ENCODE measurements at places on chromosomes 7 and 10.

DNA sequence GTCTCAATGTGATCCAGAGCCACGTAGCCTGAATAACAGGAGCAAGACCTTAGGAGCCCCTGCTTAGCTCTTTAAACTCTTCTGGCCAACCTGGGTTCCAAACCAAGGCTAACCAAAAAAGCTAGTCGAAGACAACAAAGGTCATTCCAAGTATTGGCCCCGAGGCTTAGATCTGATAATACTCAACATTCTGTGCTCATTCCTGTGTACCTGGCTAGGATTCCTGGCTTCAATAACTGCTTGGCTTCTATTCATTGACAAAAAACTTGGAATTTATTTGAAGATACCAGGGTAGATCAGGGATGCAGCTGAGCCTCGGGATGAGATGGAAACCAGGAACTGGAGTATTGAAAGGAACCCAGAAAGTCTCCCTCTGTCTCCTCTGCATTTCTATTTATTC is 4.1 kb upstream of the SGMS1 start:
- DNase-seq: no peak

- no peak for DNase-seq
Observed at GRCh38 chr10:120760253-120760652, 90.9 kb upstream of the WDR11 start.

GRCh38 chr7:157138101-157138423 is 664 bp upstream of the UBE3C start:
- no peak for DNase-seq

- peak; percentile 32 for DNase-seq
Observed at GRCh38 chr7:140659856-140660255, 12.9 kb upstream of the ADCK2 start.

GRCh38 chr10:70926226-70927000 is 38.0 kb upstream of the PCBD1 start:
- DNase-seq: no peak

- no peak for DNase-seq
Observed at GRCh38 chr7:67631476-67631875, 634.8 kb downstream of the TYW1 start.

DNA sequence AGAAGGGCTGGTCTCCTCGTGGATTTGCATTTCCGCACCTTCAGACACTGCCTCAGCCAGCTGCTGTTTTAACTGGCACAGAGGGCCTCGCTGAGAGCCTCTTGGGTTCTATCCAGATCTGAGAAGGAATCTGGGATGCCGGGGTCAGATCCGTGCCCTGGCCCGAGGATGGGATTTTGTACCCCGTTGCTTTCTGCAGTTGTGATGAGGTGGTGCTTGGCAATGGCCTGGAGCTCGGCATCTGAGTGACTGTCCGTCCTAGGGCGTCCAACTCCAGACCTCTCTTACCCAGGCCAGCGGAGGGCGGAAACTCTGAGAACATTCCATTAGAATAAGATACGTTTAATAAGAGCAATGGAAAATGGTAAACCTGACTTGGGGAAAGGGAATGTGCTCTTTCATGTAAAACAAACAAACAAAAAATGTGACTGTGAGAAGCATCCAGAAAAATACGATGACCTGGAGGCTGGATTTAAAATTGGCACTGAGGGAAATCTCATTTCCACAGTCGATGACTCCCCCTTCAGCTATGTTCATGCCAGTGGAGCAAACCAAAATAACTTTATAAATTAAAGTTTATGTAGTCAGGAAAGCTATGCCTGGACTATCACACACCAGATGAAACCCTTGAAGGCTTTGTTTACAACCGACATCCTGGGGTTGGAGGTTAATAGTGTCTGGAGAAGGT is 39.6 kb downstream of the GRK5 start:
- peak; percentile 90 for DNase-seq

DNA sequence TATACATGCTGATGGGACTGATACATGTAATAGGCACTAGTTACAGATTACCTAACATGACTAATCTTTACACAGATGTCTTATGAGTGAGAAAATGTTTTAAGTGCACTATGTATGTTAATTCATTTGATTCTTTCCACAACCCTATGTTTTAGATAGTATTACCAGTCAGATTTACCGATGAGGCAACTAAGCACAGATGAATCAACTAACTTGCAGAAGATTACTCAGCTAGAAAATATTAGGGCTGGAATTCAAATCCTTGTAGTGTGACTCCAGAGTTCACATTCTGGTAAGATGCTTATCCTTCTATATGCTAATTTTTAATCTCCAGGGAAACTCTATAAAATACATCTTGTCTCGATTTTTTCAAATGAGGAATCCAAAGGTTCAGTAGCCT is 964.9 kb downstream of the REEP3 start:
- peak; percentile 0 for DNase-seq

DNA sequence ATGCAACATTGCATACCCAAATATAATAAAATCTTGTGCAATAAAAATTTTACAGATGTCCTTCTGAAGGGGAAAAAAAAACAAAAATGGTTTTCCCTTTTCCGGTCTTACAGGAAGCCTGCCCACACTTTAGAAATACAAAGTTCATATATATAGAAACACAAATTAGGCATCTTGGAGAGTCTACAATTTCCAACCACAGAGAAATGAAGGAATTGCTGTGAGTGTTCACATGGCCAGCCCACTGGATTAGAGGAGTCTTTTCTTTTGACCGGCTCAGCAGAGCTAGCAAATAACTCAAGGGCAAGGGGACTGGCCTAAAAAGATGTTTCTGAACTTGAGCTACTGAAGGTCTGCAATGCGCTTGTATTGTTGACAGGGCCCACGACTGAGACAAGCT is 92.4 kb downstream of the GLI3 start:
- no peak for DNase-seq

GRCh38 chr7:104981672-104982037 is 32.4 kb upstream of the KMT2E start:
- no peak for DNase-seq

DNA sequence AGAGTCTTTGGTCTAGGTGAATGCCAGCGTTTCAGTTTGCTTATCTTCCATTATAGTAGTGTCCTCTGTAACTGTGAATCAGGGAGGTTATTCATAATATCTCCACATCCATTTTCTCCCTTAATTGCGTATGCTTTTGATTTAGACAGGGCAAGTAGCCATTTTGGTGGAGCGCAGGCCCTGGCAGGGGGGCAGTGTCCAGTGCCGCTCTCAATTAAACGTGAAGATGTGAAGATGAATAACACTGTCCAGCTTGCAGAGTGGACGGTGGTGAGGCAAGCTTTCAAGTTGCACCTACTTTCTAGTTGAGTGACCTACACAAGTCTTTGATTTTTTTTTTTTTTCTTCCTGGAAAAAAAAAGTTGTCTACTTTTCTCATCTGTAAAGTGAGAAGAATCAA is 4.5 kb downstream of the TSPAN14 start:
- no peak for DNase-seq

- no peak for DNase-seq
Observed at GRCh38 chr7:4286351-4286750, 395.7 kb upstream of the FOXK1 start.

DNA sequence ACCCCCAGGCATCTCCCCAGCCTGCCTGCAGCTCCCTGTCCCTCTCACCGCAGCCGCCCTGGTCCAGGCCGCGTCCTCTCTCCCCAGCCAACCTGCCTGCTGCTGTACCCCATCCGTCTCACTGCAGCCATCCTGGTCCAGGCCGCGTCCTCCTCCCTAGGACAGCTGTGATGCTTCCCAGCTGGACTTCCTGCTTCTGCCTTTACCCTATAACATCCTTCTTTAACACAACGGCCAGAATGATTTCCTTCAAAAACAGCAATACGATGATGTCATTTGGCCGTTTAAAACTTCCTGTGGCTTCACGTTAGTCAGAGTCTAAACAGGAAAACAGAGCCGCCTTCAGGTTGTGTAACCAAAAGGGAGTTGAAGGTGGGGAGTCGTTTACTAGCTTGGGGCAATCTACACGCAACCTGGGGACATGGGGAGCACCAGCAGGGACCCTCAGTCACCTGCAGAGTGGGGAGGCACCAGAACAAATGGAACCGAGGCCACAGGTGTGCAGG is 32.2 kb upstream of the ZFAND2A start:
- peak; percentile 94 for DNase-seq

- peak; percentile 62 for DNase-seq
Observed at GRCh38 chr7:83782628-83783027, 133.7 kb upstream of the SEMA3E start.

GRCh38 chr10:6311700-6312330 is 109.1 kb downstream of the PFKFB3 start:
- DNase-seq: no peak

- DNase-seq: peak; percentile 64
Observed at GRCh38 chr10:12835709-12836108, 165.8 kb downstream of the CCDC3 start.

Data from ELR (cell line).